ENCODE measurements at places on chromosomes 12 and 14.

GRCh38 chr12:87320724-87321123, 708.5 kb downstream of the C12orf50 start:
- no peak for DNase-seq

DNA sequence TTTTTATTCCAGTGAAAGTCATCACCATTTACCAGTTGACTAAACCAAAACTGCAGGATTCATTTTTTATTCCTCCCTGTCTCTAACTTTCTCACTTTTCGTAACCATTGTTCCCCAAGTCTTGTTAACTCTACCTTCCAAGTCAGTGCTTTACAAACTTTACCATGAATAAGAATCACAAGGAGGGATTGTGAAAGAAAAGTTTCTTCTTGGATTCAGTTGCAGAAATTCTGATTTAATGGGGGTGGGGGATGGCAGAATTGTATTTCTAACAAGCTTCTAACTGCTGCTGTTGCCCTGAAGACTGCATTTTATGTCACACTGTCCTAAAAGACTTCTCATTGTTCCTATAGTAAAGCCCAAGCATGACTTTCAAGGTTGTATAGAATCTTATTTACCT, 5.0 kb upstream of the RAB21 start:
- no peak for DNase-seq

DNA sequence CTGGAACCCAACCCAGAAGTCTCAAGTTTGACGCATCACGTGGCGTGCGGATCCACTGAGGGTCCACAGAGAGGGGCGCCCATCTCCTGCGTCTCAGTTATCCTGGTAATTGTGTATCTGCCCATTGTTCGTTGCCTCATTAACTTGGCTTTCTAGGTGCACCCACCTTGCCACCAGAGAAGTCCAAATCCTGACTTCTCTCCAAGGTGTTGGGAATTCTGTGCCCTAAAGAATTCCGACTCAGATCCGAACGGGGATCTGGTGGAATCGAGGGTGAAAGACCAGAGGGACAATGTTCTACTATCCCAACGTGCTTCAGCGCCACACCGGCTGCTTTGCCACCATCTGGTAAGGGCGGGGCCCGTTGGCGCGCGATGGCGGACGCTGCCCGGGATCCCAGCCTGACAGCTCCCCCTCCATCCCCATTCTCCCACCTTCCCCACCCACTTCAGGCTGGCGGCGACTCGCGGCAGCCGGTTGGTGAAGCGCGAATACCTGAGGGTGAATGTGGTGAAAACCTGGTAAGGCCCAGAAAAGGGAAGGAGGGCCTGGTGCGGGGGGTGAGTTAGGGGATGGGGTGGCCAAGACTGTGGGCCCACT, 481 bp downstream of the REC8 start:
- DNase-seq: no peak

DNA sequence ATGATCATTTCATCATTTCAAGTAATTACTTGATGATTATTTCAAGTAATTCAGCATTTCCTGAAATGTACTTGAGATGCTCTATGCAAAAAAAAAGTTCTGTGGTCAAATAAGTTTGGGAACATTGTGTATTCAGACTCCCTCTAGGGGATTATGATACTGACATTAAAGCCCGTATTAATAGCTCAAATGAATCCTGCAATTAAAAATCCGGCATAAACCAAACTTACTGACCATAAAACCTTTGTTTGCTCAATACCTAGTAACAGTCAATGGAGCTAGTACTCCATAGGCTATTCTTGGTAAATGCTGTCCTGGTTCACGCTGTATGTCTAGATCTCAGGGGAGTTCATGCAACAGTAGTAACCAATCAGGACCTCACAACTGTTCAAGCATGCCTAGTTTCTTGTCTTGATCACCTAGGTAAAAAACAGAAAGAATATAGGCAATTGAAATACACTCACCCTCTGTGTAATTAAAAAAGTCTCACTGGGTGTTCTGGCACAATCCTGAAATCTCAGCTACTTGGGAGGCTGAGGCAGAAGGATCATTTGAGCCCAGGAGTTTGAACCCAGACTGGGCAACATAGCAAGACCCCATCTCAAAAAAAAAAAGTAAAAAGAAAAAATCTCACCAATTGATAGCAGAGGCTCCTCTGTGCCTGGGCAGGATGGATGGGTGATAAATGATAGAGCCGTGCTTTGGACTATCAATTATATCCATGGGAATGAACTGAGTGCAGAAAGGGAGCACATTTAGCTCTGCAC, 14.1 kb downstream of the ALDH1L2 start:
- no peak for DNase-seq

GRCh38 chr12:129901254-129901653, 2.6 kb downstream of the TMEM132D start:
- DNase-seq: no peak

DNA sequence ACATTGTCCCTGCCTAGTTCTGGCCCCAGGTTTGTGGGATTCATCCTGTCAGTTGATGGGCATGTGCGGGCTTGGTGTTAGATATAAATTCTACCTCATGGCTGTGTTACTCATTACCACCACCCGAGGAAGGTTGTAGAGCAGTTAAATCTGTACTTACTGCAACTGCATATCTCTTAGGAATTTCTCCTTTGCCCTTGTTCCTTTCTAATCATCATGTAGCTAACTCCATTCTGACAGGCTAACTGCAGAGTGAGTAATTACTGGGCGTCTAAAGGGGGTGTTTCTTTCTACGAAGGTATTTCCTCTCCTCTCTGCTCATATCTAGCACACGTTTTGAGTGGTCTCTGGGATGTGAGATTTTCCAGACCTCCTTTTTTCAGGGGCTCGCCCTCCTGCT, 1076.7 kb downstream of the TMTC2 start:
- no peak for DNase-seq

- DNase-seq: no peak
These were observed 15.4 kb upstream of the HIGD1C start for GRCh38 chr12:50936821-50937530.

DNA sequence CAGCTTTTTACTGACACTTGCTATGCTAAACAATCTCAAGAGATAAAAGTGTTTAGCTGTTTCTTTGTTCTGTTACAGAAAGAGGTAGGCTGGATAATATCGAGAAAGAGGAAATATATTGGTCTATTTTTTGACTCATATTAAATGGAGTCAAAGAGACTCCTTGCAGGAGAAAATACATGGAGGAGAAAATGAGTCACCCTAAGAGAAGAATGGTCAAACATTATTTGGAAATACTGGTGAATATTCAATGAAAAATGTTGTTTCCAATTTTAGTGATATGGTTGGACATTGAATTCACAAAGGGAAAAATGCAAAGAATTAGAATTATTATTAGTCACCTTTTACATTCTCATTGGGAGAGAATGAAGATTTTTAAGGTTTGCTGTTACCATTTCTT, 3.2 kb downstream of the KCNJ8 start:
- DNase-seq: no peak

Data from stimulated activated CD4-positive, alpha-beta T cell treated with anti-CD3 and anti-CD28 coated beads, Interleukin-15, amount 100 ng/mL, for 1 hour (primary cell).